ENCODE measurements at places on chromosomes 4 and X. TPM values are rescaled to one million over a fixed set of nuclear protein-coding genes. Genes with fewer than 3 reads are reported as not detected.

The NPY5R gene
- total RNA-seq: not detected

The ETDB gene
- total RNA-seq: not detected

The TMEM271 gene
- not detected for total RNA-seq

The NCAPG gene
- total RNA-seq: 15.6 TPM

The NAP1L2 gene
- not detected for total RNA-seq

- H3K27ac ChIP-seq: no peak overlapping the region
- H3K27me3 ChIP-seq: peaks cover 15% of the 10 kb centered on the region
- no peak overlapping the region for H3K4me3 ChIP-seq
- no peak for DNase-seq
- no peaks in the 10 kb centered on the region for H3K36me3 ChIP-seq
- H3K4me1 ChIP-seq: no peaks in the 10 kb centered on the region
Measured at GRCh38 chrX:120357186-120357585, 4.7 kb upstream of the ATP1B4 start.

DNA sequence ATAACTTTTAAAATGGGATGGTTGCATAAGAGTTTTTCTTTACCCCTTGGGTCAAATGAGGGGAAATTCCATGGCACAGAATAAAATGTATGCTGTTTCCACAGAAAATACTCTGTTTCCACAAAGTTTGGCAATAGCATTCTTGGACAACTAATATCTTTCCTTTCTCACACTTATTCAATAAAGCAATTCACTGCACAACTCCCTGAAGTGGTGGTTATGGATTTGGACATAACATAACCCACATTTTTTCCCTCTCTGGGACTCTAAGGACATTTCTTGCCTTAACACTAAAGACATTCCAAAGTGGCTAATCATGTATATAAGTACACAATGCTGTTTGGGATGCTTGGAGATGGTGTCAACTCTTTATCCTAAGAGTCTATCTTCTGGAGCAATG lies 51.7 kb upstream of the GPM6B start:
- no peak overlapping the region for H3K4me3 ChIP-seq
- no peaks in the 10 kb centered on the region for H3K27me3 ChIP-seq
- peak; percentile 58 for DNase-seq
- peaks cover 20% of the 10 kb centered on the region for H3K4me1 ChIP-seq
